ENCODE measurements at places on chromosomes 6 and 20.

GRCh38 chr6:34497411-34497810 lies 31.5 kb downstream of the PACSIN1 start:
- no peak for DNase-seq

DNA sequence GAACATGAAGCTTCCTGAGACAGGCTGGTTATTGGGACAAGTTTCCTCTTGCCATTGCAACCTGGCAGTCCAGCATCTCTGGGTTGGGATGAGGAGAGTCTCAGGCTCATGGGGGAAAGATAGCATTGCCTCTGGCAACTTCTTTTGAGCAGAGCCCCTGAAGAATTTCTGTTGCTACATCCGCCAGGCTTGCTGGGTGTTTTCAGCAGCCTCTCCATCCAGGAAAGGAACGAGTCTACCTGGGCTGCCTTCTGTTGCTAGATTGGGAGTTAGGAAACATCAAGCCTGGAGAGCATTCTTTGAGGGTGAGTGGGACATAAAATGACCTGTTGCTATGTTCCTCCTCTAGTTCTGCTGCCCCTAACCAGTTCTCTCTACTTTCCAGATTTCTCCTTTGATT lies 313.5 kb downstream of the RFPL4B start:
- no peak for DNase-seq

DNA sequence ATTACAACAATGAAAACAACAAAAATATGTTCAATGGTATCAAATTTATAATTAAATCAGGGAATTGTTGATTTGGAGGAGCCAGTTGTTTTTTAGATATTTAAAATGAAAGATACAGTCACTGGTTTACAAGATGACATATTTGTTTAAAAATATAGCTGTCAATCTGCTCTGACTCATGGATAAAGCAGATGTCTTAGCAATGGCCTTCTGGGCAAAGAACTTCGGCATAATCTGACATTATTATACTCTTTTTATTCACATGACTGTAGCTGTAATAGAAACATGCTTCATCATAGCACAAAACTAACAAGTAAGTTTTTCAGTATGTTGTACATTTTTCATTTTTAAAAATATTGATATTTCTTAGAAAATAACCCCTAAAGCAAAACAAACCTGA lies 267.4 kb downstream of the CENPW start:
- DNase-seq, result no peak

GRCh38 chr6:38517005-38517404 lies 122.7 kb downstream of the BTBD9 start:
- DNase-seq, result no peak

- no peak for DNase-seq
These were observed 109.3 kb downstream of the GPX5 start for GRCh38 chr6:28634761-28635546.

- no peak for DNase-seq
These were observed 222.2 kb upstream of the STXBP5 start for GRCh38 chr6:146981981-146982380.

DNA sequence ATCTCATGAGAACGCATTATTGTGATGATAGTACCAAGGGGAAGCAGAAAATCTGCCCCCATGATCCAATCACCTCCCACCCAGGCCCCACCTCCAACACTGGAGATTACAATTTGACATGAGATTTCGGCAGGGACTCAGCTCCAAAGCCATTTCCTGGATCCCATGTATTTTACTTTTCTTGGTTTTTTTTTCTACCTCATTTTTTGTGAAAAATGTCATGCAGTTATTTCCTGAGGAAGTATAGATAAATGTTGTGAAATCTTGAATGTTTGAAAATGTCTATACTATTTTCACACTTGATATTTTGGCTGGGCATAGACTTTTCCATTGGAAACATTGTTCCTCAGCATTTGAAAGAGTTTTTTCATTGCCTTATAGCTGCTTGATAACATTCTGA lies 9.1 kb upstream of the BRPF3 start:
- DNase-seq, result no peak

DNA sequence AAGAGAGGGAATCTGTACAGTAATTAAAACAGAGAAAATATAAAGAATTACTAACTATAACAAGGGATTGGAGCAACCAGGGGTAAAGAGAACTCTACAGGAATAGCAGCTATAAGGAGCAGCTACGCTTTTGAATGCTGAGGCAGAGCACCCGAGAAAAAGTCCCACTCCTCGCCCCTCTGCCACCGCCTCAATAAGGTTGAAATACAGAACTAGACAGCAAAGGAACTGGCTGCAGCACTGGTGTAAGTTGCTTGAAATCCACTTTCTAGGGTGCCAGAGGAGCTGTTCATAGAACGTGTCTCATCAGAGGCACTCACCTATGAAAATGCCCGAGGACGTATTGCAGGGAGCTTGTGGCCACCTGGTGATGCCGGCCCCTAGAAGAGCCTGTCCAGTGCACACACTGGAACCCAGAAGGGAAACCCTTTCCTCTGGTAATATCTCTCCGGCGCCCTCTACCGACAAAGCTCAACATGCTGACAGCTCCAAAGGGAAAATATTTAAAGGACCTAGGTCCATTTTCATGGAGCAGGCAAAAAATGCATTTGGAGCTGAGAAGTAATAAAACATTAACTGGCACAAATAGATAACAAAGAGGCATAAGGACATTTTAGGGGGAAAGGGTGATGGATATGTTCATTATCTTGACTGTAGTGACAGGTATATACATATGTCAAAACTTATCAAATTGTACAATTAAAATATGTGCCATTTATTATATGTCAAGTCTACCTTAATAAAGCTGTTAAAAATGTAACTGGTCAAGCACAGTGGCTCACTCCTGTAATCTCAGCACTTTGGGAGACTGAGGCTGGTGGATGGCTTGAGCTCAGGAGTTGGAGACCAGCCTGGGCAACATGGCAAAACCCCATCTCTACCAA lies 137.4 kb upstream of the HDAC2 start:
- DNase-seq, result no peak

DNA sequence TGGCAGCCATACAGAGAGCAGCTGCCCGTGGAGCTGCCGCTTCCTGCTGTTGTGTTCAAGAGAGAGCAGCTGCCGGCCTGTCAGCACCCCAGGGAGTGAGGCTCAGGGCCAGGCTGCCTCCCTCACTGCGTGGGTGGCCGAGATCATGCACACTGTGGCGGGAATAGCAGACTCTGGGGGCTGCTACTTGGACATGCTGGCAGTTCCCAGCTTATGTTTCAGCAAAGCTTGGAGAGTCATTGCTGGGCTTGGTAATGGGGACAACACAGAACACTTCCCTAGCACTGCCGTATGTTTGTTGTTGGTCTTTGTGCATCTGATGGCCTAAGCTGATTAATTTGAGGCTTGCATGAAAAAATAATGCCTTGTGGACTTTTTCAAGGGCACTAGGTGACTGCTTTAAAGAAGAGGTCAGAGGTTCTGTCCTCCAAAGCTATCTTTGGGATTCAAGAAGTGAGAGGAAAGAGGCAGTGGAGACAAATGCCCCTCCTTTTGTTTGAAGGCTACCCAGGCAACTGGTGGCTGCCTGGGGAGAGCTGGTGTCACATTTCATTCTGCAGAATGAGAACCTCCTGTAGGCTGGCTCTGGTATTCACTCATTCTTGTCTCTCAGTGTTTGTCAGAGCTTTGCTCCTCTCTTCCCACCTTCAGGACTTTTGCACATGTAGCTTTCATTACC lies 18.8 kb downstream of the MRAP2 start:
- DNase-seq, result no peak

DNA sequence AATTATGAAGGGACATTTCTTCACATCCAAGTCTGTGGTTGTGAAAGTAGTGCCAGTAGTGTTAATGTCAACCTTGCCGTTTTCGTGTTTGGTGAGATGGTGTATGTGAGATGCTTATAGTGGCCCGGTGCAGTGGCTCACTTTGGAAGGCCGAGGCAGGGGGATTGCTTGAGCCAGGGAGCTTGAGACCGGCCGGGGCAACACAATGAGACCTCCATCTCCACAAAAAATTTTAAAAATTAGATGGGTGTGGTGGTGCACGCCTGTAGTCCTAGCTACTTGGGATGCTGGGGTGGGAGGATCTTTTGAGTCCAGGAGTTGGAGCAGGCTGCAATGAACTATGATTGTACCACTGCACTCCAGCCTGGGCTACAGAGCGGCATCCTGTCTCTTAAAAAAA lies 37.4 kb downstream of the PNLDC1 start:
- no peak for DNase-seq

- DNase-seq, result no peak
These were observed 9.8 kb downstream of the PREX1 start for GRCh38 chr20:48818031-48818370.

DNA sequence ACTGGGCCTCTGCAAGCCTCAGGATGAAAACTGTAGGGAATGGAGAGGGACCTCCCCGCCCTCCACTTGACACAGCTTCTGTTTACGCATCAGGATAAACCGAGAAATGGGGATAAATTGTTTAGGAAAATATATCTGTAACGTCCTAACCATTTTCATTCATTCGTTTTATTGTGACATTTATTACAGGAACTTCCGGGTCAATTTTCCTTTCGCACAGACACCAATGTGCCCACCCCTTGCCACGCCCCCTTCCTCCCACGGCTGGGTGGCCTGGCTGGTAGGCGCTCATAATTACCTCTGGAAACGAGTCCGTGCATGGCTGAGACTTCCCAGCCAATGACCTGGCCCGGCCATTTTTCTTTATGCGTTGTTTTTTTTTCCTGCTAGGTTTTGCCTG lies 96.1 kb downstream of the BMP7 start:
- no peak for DNase-seq

GRCh38 chr6:72579865-72580264 lies 42.0 kb upstream of the KCNQ5 start:
- DNase-seq, result no peak

DNA sequence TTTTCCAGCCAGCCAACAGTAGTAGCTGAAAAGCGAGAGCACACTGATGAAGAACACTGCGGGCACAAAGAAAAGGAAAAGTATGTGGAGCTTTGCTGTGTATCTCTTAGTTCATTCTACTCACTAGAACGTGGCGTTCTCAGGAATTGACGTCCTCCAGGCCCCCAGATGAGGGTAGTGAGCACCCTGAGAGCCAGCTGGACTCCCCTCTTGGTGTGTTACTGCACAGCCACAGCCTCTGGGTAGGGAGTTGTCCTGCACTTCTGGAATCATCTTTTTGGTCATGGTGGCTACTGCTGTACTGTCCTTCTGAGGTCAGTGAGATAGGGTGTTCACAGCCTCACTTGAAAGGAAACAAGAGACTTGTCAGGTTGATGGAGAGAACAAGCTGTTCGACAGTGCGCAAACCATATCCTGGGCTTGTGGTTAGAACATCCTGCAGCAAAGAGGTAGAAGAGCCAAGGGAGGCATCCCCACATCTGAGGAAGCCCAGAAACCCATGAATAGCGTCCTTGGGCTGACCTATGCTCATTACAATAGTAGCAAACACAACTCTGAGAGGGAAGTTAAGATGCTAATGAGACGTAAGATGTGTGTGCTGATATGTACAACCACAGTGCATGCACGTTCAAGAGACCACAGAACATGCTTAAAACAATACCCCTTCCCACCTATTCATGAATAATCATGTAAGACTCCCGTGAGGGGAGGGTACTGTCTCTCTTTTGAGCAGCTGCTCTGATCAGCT lies 14.6 kb upstream of the HLA-F start:
- no peak for DNase-seq

- DNase-seq, result no peak
These were observed 89.7 kb downstream of the FOXF2 start for GRCh38 chr6:1479095-1479494.

DNA sequence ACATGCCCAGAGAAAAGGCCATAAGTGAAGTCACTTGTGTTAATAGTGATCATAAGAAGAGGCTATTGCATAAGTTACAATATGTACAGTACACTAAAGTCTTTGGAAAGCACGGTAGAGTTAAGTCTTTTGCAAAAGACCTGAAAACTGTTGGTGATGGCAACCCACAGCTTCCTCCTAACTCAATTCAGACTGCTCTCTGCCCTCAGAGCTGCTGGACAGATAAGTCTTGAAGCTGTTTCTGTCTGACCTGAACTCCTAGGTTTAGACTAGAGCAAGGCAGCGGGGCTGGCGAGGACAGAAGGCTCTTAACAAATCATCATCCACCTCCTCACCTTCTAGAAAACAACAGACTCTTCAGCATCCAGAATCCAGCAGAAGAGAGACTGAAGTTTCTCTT lies 125.4 kb downstream of the CD24 start:
- no peak for DNase-seq

DNA sequence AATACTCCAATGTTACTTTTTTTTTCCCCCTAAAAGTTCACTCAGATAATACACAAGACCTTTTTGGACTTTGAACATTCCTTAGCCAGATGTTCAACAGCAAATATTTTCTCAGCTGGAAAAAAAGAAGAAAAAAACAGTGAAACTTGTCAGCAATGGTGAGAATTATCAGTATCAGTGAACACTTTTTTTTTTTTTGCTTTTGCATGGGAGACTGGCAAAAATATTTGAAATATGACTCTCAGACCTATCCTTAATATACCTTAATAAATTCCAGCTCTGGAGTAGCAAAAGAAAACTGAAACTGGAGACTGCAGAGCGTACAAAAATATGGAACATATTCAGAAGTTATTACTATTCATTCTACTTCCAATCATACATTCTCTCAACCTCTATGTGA lies 92.3 kb downstream of the RFPL4B start:
- DNase-seq, result no peak
